CD4-positive, alpha-beta T cell treated with Interferon alpha-2 for 1 hour (primary cell): ENCODE measurements at places on chromosomes 7 and 10.

GRCh38 chr7:157668884-157669767, 332.3 kb downstream of the DNAJB6 start:
- no peak for DNase-seq

GRCh38 chr7:77727936-77728701, 31.9 kb downstream of the RSBN1L start:
- DNase-seq, result no peak

DNA sequence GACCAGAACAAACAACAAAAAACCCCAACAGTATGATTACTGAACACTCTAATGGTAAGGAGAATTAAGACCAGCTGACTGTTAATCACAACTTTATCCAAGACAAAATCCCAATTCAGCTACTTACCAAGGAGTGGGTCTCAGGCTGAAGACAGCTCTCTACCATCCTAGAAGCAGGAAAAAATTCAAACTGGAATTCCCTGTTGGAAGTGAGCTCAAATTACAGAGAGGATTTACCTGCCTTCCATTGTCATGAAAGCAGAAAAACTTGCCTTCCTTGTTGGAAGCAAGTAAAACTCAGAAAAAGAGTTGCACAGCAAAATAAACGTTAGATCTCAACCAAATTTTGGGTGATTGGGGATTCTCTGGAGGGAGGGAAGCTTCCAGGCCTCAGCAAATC, 20.9 kb downstream of the SPAM1 start:
- no peak for DNase-seq

- no peak for DNase-seq
Measured at GRCh38 chr10:99370993-99371392, 41.8 kb downstream of the CNNM1 start.

- no peak for DNase-seq
Measured at GRCh38 chr10:74855027-74855426, 28.6 kb downstream of the KAT6B start.

- no peak for DNase-seq
Measured at GRCh38 chr7:38142736-38143135, 35.3 kb upstream of the STARD3NL start.

DNA sequence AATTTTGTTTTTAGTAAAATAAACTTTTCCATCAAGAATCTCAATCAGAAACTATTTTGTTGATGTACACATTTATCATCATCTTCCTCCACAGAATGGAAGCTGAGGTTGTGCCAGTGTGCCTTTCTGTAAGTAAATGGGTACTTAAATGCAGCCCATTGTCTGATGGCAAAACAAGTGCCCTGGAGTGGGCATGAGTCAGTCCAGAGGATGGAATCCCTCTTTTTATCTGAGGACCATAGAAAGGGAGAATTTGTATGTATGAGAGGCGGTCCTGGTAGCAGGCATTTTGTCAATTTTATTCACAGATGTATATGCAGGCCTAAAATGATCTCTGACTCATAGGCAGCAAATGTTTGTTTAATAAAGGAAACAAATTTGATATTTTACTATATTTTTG, 102.1 kb upstream of the MAGI2 start:
- DNase-seq, result no peak

GRCh38 chr7:20647036-20647435, 31.6 kb downstream of the ABCB5 start:
- DNase-seq, result no peak

DNA sequence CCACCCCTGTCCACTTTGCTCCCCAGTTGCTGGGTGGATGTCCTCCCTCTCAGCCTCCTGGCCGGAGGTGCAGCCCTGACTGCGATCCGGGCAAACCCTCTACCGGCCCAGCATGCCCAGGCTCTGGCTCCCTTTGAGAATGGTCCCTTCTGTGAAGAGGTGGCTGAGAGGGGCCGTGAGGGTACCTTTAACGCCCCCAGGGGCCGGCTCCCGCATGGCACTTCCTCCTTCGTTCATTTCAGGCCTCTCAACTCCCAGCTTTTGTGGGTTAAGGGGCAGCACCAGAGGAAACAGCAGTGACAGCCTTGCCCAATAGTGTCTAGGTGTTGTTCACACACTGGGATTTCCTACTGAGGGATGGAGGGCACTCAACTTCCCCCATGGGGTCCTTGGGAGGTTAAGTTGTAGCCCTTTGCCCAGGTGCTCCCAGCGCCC, 33.2 kb upstream of the HABP2 start:
- DNase-seq, result no peak

- no peak for DNase-seq
Measured at GRCh38 chr7:1343551-1343950, 110.9 kb downstream of the UNCX start.

GRCh38 chr10:77478247-77478961, 159.2 kb downstream of the KCNMA1 start:
- DNase-seq, result no peak

GRCh38 chr10:88687853-88688467, 18.1 kb upstream of the LIPK start:
- DNase-seq, result no peak

- DNase-seq, result no peak
Measured at GRCh38 chr10:79079490-79080355, 11.0 kb downstream of the ZMIZ1 start.

GRCh38 chr10:44258019-44258418, 126.9 kb downstream of the CXCL12 start:
- no peak for DNase-seq

- no peak for DNase-seq
Measured at GRCh38 chr10:71263376-71263775, 51.0 kb downstream of the UNC5B start.

GRCh38 chr7:127903892-127904669, 127.2 kb downstream of the LRRC4 start:
- DNase-seq, result no peak

GRCh38 chr7:5477126-5477525, 53.5 kb upstream of the TNRC18 start:
- DNase-seq, result no peak

DNA sequence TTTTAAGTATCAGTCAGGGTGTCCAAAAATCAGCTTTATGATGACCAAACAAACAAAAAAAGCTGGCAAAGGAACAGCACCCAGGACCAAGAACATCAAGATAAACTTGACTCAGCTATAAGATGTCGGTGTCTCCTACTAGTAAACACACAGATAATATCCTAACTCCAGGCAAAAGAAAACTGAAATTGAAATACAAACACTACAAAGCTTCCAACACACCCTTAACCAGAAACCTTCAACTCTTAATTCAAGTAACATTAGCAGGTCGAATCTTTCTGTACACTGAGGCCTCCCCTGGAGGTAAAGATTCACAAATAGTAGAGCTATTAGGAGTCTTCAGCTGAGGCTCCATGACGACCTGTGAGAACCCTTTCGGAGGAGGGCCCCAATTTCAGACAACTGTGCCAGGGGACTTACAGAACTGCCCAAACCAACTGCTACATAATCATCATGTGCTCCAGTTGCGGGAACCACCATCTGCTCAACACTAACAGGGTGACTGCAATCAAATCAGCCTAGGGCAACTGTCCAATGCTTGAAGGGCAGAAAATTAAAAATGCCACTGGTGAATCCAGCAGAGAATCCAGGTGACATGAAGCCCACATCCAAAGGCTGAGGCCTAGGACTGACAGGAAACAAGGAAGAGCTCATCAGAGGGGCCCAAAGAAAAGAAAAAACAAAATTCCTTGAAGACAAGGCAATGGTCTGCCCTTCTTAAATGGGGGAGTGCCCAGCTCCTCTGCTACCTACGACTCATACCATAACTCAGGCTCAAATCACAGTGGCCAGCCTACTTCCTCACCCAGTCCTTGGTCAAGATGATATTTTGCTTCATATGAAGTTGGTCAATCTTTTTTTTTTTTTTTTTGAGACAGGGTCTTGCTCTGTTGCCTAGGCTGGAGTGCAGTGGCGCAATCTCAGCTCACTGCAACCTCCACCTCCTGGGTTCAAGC, 20.0 kb downstream of the XPNPEP1 start:
- DNase-seq, result no peak

GRCh38 chr10:102764470-102765161, 20.9 kb downstream of the WBP1L start:
- DNase-seq, result no peak

DNA sequence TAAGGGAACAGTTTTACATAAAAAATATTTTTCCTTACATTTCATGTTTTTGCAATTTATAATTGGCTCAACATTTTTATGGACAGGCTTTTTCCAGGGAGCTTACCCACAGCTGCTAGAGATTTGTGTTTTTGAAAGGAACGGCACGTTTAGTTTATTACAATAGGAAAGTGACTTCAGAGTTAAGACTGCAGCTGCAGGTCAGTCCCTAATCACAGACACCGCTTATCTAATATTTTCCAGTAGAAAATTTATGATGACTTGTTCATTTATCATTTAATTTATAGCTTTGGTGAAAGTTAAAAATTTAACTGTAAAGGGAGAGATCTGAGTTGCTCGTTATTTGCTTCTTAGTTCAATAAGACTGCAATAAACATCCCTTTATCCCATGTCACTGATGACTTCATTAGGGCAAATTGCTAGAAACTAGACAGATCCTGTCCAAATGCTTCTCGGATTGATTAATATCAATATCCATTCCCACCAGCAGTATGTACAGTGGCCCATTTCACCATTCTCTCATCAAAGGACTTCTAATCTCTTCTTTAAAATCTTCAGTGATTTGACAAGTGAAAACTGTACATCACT, 97.0 kb upstream of the ODAD2 start:
- DNase-seq, result no peak

GRCh38 chr10:87547734-87548311, 43.1 kb downstream of the MINPP1 start:
- DNase-seq, result no peak

- DNase-seq, result no peak
Measured at GRCh38 chr7:41298409-41298808, 404.5 kb downstream of the INHBA start.

GRCh38 chr7:76224695-76225094, 23.0 kb downstream of the SRRM3 start:
- no peak for DNase-seq

DNA sequence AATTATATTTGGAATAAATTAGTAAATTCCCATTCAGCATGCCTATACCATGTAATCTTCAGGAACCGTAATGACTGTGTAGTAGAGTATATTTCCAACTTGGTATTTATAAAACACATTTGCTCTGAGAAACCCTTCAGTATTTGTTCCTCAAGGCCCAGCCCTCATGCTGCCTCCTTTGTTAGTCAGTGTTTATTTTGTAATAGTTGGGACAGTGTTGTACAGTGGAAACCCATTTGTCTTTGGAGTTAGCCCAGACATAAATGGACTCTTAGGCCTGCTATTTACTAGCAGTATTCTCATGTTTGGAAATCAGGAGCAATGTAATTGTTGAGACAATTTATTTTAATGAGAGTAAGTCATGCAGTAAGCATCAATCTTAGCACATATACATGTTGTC, 686.9 kb downstream of the AUTS2 start:
- no peak for DNase-seq

- DNase-seq, result no peak
Measured at GRCh38 chr10:9043466-9043865, 989.0 kb downstream of the GATA3 start.

GRCh38 chr7:136023134-136023869, 46.1 kb upstream of the MTPN start:
- DNase-seq, result no peak

- no peak for DNase-seq
Measured at GRCh38 chr7:96090756-96091155, 231.1 kb downstream of the SLC25A13 start.
